Breast epithelium (tissue), 4 donors: ENCODE measurements at places on chromosomes 12 and 14.

GRCh38 chr14:101334656-101335055 is 226.6 kb upstream of the DIO3 start:
- H3K27me3 ChIP-seq: no peaks in the 10 kb centered on the region
- no peak overlapping the region for H3K27ac ChIP-seq
- DNase-seq: no peak
- H3K4me3 ChIP-seq: no peak overlapping the region

GRCh38 chr12:87511371-87511770 is 517.8 kb downstream of the C12orf50 start:
- DNase-seq: no peak
- H3K36me3 ChIP-seq: no peaks in the 10 kb centered on the region
- no peak overlapping the region for H3K27ac ChIP-seq
- H3K4me3 ChIP-seq: no peak overlapping the region
- no peaks in the 10 kb centered on the region for H3K27me3 ChIP-seq
- no peaks in the 10 kb centered on the region for H3K4me1 ChIP-seq

DNA sequence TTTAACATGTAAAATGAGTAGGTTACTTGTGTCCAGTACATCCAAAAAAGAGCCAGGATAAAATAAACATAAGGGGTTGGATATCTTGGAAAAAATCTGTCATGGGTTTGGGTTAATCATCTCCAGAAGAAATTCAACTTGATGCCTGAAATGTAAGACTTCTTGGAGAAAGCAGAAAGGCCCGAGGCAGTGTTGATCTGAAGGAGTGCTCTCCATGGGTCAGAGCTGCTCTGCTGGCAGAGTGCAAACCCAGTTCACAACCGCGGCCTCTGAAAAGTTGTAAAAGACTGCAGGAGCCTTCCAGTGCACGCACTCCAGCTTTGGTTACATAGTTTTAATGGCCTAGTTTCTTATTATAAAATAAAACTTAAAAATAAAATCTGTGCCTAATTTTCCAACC is 97.3 kb upstream of the ALX1 start:
- no peaks in the 10 kb centered on the region for H3K36me3 ChIP-seq
- no peak overlapping the region for H3K27ac ChIP-seq
- DNase-seq: no peak
- no peak overlapping the region for H3K4me3 ChIP-seq
- H3K4me1 ChIP-seq: no peaks in the 10 kb centered on the region

GRCh38 chr12:3195337-3195736 is 118.2 kb downstream of the TSPAN9 start:
- peaks cover 4% of the 10 kb centered on the region for H3K4me1 ChIP-seq
- no peak overlapping the region for H3K4me3 ChIP-seq
- no peaks in the 10 kb centered on the region for H3K36me3 ChIP-seq
- H3K27me3 ChIP-seq: no peaks in the 10 kb centered on the region
- no peak for DNase-seq
